ENCODE measurements at places on chromosomes 12 and 14.
A peak's percentile ranks its signal among the peaks of the same experiment; 100 is the strongest.

- DNase-seq, result no peak
These were observed 83.7 kb upstream of the IGF1 start for GRCh38 chr12:102564026-102564425.

- no peak for DNase-seq
These were observed 139.5 kb downstream of the CHST11 start for GRCh38 chr12:104596134-104596799.

DNA sequence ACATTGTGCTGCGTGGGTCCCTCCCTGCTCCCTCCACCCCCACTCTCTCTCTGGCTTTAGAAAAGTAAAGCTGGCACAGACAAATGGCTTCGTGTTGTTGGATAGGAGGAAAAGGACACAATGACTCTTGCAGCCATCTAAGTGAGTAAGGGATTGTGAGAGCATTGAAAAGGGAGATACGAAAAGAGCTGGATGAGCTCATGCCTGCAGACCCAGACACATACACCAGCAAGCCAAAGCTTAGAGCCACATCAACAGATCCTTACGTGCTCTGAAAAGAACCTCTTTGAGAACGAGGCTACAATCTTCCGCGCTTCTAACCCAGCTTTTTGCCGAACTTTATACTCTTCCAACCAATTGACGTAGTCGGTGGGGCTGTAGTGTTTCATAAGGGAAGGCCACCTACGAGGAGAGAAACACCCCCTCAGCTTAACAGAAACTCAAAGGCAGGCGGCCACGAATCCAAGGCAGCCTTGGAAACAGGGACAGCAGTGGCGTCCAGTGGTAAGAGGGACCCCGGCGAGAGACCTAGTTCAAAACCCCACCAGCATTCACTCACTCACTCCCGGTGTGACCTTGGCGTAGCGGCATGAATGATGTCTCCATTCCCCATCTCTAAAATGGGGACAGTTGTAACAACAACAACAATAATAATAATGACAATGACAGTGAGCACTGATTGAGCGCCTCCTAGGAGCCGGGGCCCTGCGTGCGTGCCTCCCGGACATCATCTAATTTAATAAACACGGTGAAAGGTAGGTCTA lies 1.1 kb downstream of the FBXO21 start:
- no peak for DNase-seq

GRCh38 chr12:356276-356988 lies 32.7 kb downstream of the KDM5A start:
- DNase-seq, result no peak

DNA sequence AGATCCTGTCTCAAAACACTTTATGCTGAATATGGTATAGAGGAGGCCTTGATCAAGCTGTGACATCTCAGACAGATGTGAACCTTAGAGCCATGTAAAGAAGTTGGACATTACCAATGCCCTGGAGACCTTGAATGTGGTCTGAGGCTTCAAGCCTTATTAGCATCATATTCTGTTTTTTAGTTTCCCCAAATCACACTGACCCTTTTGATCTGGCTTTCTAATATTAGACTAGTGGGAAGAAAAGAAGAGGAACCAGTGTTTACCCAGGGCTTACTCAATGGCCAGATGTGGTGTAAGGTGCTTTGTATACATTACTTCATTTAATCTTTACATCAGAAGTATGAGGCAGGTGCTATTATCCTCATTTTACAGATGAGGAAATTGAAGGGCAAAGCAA lies 10.6 kb upstream of the TBPL2 start:
- no peak for DNase-seq

- no peak for DNase-seq
These were observed 87.7 kb downstream of the GLT1D1 start for GRCh38 chr12:128940974-128941373.

GRCh38 chr12:127393896-127394295 lies 873.1 kb upstream of the TMEM132C start:
- DNase-seq, result no peak

GRCh38 chr12:121132601-121133481 lies at the start of gene P2RX7:
Gene P2RX7 (plus strand): TSS chr12:121132876. CDS start chr12:121132971, 95 bp downstream.
- DNase-seq, result peak; percentile 7

DNA sequence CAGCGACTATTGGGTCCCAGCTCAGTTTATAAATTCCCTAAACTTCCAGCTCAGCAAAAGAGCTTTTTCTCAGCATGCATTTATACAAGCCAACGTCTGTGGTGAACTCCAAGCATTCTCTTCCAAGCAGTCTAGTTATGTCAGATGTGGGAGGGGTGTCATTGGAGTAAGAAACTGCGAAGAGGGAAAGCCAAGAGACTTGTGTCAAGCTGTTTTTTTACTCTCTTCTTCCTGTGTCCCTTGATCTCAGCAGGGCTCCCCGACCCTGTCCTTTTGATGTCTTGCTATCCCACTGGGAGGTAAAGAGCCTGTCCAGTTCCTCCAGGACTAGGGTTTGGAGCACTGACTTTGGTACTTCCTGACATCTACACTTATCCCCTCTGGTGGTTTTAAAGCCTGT lies 69.0 kb downstream of the PPM1H start:
- DNase-seq, result no peak

DNA sequence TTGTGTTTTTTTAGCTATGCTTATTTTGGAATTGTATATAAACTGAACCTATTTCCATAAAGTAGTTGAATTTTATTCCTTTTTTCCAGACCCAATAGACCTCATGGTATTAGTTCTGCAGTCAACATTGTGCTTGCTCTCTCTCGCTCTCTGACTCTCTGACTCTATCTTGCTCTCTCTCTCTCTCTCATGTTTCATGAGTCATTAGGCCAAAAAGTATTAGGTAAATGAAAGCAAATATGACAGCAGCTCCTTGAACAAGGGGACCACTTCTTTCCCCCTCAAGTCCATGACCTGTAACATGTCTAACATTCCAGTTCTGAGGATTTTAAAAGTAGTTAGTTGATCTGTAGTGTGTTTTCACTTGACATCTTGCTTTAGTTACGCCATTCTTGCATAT lies 14.0 kb upstream of the C12orf71 start:
- DNase-seq, result no peak

DNA sequence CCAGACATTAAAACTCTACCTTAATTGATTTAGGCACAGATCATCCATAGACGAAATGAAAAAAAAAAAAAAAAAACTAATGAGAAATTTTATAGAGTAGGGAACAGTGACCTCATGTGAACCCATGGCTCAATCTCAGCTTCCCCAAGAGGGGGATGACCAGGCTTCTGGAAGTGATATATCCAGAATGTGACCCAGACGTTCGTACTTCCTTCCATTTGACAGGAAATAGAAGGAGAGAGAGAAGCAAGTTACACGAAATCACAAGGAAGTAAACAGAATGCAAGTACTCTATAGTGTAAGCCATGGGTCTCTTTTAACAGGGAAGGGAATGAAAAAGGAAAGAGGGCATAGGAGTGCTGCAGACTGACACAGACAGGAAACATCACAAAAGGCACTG lies 10.1 kb downstream of the FOXN3 start:
- DNase-seq, result no peak
